Lung microvascular endothelial cell (primary cell): ENCODE measurements at places on chromosomes 4 and X.

GRCh38 chrX:120731386-120731785 lies 101.5 kb upstream of the C1GALT1C1 start:
- DNase-seq = no peak

- no peak for DNase-seq
These were observed 192.8 kb upstream of the LNX1 start for GRCh38 chr4:53784112-53784511.

- DNase-seq = no peak
These were observed 129.2 kb downstream of the FHDC1 start for GRCh38 chr4:153065276-153065675.

GRCh38 chrX:123603491-123603890 lies 129.4 kb downstream of the THOC2 start:
- DNase-seq = no peak

- DNase-seq = peak; percentile 14
These were observed at the start of gene SPATA18 for GRCh38 chr4:52051213-52051614. Gene SPATA18 (plus strand): TSS chr4:52051304. CDS start chr4:52051705, 401 bp downstream.

- peak; percentile 36 for DNase-seq
These were observed 98.1 kb downstream of the MGST2 start for GRCh38 chr4:139763672-139764071.

DNA sequence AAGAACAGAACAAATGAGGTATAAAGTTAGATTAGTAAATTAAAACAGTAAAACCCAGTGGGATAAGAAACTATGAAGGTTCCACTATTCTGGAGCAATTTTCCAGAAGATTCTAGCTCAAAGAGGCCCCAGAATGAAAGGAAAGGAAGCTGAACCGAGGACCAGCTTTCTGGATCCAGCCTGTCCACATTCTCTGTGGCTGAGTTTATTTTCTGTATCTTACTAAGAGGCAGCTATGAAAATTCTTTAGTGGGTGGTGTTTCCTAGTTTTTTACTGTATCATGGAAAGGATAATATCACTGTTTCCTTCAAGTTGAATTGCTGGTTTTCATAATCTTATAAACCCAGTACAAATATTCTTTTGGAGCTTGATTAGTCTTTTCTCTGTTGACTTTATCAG lies 11.8 kb downstream of the DAPP1 start:
- DNase-seq = no peak

DNA sequence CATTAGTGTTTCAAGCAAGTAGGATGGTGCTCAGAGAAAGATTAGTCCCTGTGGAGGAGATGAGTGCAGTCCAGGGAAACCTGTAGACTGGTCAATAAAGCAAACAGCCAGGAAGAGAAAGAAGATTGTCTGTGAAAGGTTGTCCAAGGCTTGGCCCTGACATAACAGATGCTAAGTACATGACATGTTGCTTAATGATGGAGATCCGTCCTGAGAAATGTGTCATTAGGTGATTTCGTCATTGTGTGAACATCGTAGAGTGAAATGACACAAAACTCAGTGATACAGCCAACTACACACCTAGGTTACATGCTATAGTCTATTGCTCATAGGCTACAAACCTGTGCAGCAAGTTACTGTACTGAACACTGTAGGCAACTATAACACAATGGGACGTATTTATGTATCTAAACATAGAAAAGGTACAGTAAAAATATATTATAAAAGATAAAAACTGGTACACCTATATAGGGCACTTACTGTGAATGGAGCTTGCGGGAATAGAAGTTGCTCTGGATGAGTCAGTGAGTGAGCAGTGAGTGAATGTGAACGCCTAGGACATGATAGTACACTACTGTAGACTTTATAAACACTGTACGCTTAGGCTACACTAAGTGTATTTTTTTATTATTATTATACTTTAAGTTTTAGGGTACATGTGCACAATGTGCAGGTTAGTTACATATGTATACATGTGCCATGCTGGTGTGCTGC lies 9.0 kb upstream of the PRSS48 start:
- no peak for DNase-seq

- no peak for DNase-seq
These were observed 85.6 kb downstream of the SHROOM2 start for GRCh38 chrX:9871701-9872268.

- peak; percentile 84 for DNase-seq
These were observed 137.5 kb downstream of the AFAP1 start for GRCh38 chr4:7802093-7802726.

DNA sequence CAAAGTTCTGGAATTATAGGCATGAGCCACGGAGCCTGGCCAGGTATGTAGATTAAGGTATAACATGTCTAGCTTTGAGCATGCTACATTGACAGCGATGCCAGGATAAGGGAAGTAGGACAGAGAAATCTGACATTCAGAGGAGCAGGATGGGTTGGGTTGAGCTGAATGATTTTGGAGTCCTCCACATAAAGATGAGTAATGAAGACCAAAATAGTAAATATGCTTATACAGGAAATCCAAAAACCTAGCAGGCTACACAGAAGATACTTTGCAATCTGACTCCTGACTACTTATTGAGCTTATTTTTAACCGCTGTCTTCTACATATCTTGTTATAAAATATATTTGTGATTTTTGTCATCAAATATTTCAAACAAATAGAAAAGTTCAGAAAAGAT lies 69.7 kb downstream of the PDGFC start:
- DNase-seq = no peak
